ENCODE measurements at places on chromosomes 4 and X.

DNA sequence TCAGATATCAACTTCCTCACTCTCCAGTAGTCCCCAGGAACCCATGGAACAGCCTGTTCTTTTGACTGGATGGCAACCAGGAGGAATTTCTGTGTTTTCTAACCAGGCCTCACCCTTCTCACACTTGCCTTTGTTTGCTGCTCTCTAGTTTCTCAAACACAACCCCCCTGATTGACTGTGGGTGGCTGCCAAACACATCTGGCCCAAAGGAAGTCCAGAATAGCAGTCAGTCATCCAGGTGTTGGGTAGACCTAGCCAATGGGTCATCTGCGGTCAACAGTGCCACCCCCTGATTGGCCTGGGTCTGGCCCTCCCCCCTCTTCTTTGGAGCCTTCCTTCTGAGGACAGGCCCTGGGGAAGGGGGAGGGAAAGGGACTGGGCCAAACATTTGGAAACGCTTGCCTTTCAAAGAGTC, 53.7 kb downstream of the MSX1 start:
- no peak for DNase-seq
- H3K27ac ChIP-seq, result no peak overlapping the region
- no peaks in the 10 kb centered on the region for H3K4me1 ChIP-seq
- peaks cover 18% of the 10 kb centered on the region for H3K27me3 ChIP-seq
- H3K4me3 ChIP-seq, result no peak overlapping the region

GRCh38 chr4:127788517-127788916, 6.4 kb downstream of the HSPA4L start:
- DNase-seq, result no peak
- H3K4me1 ChIP-seq, result no peaks in the 10 kb centered on the region
- H3K27ac ChIP-seq, result no peak overlapping the region
- no peaks in the 10 kb centered on the region for H3K36me3 ChIP-seq
- no peak overlapping the region for H3K4me3 ChIP-seq

DNA sequence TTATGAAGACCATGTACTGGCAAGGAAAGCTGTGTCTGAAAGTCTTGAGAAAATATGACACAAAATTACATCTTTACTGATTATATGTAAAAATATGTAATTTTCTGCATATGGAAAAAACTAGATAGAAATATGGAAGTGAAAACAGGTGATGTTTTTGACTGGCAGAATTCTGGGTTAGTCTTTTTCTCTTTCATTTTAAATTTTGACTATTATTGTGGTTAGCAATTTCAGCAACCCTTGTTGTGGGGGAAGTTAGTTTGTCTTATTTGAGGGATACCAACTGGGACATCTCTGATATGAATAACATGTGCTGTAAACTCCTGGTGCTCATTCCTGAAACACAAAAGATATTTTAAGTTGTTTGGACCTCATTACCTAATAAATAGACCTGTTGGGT, 49.9 kb upstream of the CPEB2 start:
- no peak for DNase-seq
- H3K4me3 ChIP-seq, result no peak overlapping the region
- no peak overlapping the region for H3K27ac ChIP-seq

DNA sequence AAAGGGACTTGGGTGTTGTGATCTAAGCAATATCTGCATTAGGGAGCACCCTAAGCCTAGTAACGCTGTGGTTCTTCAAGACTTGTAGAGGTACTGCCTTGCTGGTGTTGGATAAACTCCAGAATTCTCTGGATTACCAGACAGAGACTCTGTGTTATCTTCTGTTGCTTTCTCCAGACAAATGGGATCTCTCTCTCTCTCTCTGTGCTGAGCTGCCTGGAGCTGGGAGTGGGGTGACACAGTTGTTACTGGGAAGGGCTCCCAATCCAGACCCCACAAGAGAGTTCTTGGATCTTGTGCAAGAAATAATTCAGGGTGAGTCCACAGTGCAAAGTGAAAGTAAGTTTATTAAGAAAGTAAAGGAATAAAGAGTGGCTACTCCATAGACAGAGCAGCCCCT, 48.8 kb downstream of the MCUB start:
- H3K4me3 ChIP-seq, result no peak overlapping the region
- H3K27me3 ChIP-seq, result no peaks in the 10 kb centered on the region
- H3K4me1 ChIP-seq, result peaks cover 24% of the 10 kb centered on the region
- no peak for DNase-seq
- no peak overlapping the region for H3K27ac ChIP-seq

- no peak overlapping the region for H3K27ac ChIP-seq
- H3K36me3 ChIP-seq, result no peaks in the 10 kb centered on the region
- DNase-seq, result no peak
- no peaks in the 10 kb centered on the region for H3K27me3 ChIP-seq
- H3K4me1 ChIP-seq, result no peaks in the 10 kb centered on the region
Observed at GRCh38 chr4:38099020-38099600, 138.9 kb downstream of the PTTG2 start.

DNA sequence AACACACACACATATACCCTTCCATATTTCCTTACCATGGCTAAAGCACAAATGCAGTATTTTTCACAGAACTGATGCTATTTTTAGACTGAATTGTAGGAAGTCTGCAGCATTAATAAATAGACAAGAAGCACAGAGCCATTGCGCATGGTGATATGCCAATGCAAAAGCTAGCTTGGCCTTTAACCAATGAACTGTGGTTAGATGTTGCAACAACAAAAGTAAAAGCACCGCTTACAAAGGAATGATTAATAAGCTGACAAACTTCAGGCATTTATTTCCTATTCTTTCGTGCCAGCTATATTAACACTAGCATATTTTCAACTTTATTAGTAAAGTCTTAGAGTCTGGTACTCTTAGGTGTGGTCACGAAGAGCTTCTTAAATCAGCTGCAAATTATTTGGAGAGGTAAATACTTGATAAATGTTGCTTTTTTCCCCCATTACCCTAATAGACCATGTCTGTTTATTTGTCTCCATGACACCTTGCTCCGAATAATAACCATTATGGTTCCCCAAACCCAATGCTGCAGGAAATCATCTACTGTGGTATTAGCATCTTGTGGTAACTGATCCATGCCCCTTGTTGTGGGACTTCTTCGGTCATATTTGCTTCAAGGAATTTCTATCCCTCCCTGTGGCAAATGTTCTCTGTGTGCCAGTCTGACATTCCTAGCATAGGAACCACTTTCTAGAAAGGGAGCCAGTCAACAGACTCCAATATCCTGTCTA, 306.1 kb upstream of the TAPT1 start:
- no peak overlapping the region for H3K4me3 ChIP-seq
- H3K27me3 ChIP-seq, result no peaks in the 10 kb centered on the region
- no peaks in the 10 kb centered on the region for H3K36me3 ChIP-seq

- no peak for DNase-seq
- H3K36me3 ChIP-seq, result no peaks in the 10 kb centered on the region
- no peak overlapping the region for H3K4me3 ChIP-seq
- H3K27me3 ChIP-seq, result no peaks in the 10 kb centered on the region
- H3K27ac ChIP-seq, result no peak overlapping the region
Observed at GRCh38 chr4:5724377-5724776, 13.4 kb downstream of the EVC start.

- no peaks in the 10 kb centered on the region for H3K27me3 ChIP-seq
- no peak overlapping the region for H3K27ac ChIP-seq
- peaks cover 3% of the 10 kb centered on the region for H3K36me3 ChIP-seq
- H3K4me1 ChIP-seq, result no peaks in the 10 kb centered on the region
Observed at GRCh38 chr4:108636246-108636645, 14.2 kb upstream of the OSTC start.
